Sigmoid colon (tissue), 7 donors: ENCODE measurements at places on chromosomes 6 and 20. TPM values are rescaled to one million over a fixed set of nuclear protein-coding genes. Genes with fewer than 3 reads are reported as not detected.
A peak's percentile ranks its signal among the peaks of the same experiment; 100 is the strongest.

The CASS4 gene
- polyA plus RNA-seq, result 0.46 TPM

The SRMS gene
- polyA plus RNA-seq, result 2.4 TPM

DNA sequence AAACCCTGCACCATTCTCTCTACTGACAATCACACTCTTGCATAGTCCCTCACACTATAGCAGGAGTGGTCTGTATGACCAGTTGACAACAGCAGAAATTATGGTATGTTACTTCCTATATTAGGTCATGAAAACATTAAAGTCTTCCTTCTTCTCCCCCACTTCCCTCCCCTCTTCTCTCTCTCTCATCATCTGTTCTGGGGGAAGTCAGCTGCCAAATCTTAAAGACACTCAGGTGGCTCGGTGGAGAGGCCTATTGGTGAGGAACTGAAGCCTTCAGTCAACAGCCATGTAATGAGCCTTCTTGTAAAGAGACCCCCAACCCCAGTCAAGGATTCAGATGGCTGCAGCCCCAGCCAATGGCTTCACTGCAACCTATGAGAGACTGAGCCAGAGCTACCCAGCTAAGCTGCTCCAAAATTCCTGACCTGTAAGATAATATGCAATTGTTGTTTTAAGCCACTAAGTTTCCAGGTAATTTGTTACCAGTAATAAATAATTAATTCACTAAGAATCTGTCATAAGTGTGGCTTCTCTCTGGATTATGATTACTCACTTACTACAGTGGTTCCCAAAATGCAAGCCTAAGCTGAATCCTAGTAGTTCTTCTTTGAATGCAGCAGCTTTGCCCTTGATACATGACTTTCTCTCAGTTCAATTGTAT, 11.2 kb upstream of the TSBP1 start:
- DNase-seq, result no peak

DNA sequence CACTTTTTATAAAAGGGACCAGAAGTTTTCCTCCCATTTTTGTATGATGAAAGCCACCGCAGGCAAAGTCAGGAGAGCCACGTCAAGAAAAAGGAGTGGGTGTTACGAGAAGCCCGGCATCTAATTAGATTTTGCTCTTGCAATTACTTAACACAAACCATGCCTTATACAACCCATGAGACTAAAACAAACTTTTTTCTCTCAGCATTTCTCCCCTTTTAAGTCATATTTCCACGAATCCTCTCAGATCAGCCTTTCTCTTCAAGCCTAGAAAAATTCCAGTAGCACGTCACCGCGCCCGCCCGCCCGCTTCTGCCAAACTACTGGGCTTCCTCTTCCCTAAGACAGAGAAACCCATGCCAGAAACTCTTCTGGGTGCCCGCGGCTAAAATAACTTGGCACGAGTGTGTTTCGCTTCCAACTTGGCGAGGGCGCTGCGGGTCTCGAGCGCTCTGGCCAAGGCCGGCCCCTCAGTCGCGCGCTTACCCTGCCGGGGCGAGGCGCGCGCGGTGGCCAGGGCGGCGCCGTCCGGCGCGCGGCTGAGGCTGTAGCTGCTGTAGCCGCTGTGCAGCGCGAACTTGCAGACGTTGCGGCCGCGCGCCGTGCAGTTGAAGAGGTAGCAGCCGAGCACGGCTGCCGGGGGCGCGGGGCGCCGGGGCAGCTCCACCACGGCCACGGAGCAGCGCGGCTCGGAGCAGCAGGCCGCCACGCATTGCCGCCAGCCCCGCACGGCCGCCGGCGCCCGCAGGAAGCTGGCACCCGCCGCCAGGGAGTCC, 1.0 kb downstream of the LRP11 start:
- DNase-seq, result peak; percentile 90

- DNase-seq, result no peak
Measured at GRCh38 chr6:148620579-148621298, 126.1 kb upstream of the UST start.
